Stimulated activated CD8-positive, alpha-beta memory T cell treated with anti-CD3 and anti-CD28 coated beads, Interleukin-2, amount 100 ng/mL, for 1 hour (primary cell): ENCODE measurements at places on chromosomes 1 and 21.

- DNase-seq = no peak
Observed at GRCh38 chr1:116674011-116674531, 6.5 kb upstream of the IGSF3 start.

DNA sequence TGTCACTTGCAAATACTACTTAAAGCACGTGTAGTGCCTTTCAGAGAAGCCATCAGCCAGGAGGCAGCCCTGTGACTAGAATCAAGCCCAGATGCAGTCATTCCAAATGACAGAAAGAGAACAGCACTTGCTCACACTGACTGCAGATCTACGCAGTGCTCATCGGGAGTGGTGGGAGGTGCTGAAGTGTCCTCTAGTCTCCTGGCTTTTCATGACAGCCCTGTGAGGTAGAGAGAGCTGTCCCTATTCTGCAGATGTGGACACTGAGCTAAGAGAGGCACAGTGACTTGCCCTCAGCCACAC, 62.3 kb upstream of the EDN2 start:
- DNase-seq = no peak

DNA sequence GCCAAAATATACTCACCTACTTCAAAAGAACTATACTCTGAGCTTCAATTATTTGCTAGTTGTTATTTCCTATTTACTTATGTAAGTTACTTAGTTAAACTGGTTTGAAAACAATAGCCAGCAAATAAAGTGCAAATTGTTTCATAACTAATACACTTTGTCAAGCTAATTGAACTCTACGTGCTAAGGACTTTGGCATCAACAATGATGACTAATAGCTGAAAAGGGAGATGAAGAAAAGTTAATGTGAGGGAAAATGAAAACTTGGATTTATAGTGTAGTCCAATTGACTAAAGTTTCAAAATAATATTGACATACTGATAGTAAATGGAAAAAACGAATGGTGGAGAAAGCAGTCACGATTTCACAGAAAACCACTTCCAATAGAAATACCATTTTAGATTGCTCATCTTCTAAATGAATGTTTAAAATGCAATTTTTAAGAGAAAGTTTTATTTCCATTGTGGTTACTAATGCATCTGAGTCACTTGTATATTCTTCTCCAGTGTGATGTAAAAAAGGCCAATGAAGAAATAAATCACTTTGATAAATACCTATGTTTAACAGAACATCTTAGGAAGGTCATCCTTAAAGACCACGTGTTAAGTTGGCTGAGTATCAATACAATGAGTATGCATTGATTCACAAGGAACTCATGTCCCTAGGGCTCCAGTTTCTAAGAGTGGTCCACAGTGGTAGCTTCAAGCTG, 455.2 kb downstream of the LTN1 start:
- DNase-seq = no peak

GRCh38 chr1:36161641-36162531, 5.9 kb downstream of the MAP7D1 start:
- no peak for DNase-seq

DNA sequence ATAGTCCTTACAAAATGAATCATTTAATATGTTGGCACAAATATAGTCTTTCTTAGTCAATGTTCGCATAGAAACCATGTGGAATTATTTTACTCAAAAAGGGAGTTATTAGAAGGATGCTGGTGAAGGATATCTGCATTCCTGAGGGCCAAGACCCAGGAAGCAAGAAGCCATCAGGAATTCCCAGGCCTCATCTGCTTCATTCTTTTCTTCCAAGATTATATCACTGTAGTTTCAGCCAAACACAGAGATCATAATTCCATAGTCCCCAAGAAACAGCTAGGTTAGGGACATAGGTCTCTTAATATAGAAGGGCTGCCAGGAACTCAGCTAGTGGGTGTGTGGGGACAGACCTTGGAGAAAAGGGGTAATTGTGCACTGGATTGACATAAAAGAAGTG, 28.6 kb upstream of the DISC1 start:
- DNase-seq = no peak

GRCh38 chr1:67609577-67610341, 75.2 kb upstream of the GADD45A start:
- no peak for DNase-seq

- DNase-seq = no peak
Observed at GRCh38 chr1:231194476-231194842, 32.6 kb downstream of the TRIM67 start.

- no peak for DNase-seq
Observed at GRCh38 chr1:3001471-3002348, 19.6 kb upstream of the ACTRT2 start.

GRCh38 chr1:10594595-10595223, 120.0 kb downstream of the PEX14 start:
- DNase-seq = no peak

DNA sequence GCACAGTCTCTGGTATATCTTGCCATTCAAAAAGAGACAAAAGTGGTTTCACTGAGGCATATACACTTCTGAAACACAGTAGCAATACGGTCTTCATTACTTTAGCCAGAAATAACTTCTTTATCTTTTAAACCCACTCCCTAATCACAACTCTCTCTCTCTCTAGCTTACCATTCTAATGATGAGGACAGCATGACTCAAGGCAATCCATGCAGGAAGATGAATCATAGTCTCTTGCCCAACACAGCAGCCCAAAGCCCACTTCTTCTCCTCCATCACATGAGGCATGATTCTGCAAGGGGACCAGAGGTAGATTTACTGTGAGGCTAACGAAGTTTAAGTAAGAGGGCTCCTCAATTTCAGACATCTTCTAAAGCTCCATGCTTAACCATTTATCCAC, 285.0 kb upstream of the NR5A2 start:
- DNase-seq = no peak

GRCh38 chr21:45396620-45396995, 8.4 kb upstream of the COL18A1 start:
- DNase-seq = no peak

DNA sequence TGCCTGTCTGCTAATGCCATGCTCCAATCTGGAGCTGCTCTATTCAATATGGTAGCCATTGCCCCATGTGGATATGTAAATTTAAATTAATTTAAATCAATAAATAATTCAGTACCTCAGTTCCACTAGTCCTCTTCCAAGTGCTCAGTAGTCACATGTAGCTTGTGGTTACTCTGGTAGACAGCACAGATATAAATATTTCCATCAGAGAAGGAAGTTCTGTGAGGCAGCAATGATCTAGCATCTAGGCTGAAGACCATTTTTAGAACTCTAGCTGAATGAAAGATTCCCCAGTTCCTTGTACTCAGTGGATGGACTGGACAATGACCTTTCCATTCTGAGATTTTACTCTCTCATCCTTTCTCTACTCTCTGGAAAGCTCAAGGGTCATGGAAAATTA, 25.8 kb upstream of the CAPZB start:
- DNase-seq = no peak

DNA sequence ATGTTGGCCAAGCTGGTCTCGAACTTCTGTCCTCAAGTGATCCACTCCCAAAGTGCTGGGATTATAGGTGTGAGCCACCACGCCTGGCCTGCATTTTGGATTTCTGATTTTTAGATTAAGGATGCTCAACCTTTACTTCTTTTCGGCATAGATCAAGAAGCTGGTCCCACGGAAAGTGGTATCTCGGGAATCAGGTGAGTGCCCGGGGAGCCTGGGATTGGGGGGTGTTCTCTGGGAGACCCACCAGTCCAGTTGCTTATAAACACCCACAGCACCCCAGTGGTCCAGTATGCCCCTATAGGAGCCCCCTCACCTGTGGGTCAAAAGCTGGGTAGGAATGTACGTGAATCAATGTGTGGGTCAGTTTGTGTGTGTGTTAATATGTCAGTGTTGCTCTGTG, 3.2 kb downstream of the SH3D21 start:
- DNase-seq = no peak

GRCh38 chr1:36433102-36433501, 17.1 kb downstream of the OSCP1 start:
- DNase-seq = no peak

- DNase-seq = no peak
Observed at GRCh38 chr1:198272492-198272891, 115.7 kb downstream of the NEK7 start.

- DNase-seq = no peak
Observed at GRCh38 chr1:116538544-116538943, 32.3 kb downstream of the CD58 start.

DNA sequence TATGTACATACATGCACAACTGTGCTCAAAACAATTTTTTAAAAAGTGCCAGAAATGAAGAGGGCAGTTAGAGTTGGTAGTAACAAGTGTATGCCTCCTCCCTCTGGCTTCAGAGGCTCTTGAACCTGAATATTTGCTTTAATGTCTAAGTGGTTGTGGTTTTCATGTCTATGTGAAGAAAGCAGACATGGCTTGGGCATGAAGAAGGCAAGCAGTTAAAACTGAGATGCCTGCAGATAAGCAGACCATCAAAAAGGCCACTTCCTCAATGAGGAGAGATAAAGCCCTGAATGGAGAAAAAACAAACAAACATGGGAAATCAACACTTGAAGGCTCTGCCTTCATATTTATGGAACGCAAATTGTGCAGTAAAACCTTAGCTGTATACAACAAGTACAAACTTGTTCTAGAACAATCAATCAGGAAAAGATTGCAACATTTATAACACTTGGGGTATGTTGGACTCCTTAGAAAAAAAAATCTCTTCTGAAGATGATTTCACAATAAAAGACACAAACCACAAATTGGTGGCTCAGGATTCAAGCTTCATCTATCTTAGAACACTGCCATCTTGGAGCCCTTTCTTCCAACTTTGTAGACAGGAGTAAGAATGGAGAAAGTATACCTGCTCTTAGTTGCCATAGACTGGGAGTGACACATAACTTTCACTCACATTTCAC, 52.7 kb upstream of the PLA2G4A start:
- DNase-seq = no peak

GRCh38 chr1:183588827-183589226, 1.4 kb downstream of the NCF2 start:
- DNase-seq = no peak

- no peak for DNase-seq
Observed at GRCh38 chr1:77031106-77031662, 163.9 kb downstream of the ST6GALNAC5 start.

GRCh38 chr1:201405484-201405831, 6.3 kb upstream of the LAD1 start:
- no peak for DNase-seq

DNA sequence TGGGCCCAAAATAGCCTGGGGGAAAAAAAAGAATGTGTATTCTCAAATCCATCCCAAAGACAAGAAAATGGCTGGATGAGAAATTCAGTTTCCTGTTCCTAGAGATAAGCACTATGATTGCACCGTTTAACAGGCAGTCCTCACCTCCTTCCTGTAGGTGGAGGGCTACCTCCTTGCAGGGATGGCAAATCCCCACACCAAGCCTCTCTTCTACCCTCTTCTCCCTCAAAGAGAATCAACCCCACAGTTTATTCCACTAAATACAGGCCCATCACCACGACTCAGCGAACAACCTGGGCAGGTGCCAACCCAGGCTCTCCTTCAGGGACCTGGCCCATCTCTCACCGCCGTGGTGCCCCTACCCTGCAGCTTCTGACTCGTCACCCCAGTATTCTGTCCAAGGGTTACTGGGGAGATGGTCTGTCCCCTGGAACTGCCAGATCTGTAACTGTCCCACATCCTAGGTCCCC, 3.4 kb upstream of the CHD5 start:
- DNase-seq = no peak

DNA sequence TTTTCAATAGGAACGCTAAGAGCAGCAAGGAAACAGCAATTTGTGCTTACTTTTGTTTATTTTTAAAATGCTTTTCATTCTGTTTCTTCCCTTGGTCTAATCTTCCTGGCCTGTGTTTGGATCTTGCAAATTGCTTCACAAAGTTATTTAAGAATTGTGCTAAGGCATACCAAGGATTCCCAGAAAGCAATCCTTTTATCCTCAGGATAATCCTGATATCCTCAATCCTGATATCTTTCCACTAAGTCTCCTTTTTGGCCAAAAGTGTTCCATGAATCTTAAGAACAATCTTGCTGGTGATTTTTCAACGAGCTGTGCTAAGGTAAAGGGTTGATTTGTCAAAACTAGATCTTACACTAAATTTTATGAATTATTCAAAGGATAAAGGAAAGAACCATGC, 1577.9 kb downstream of the PLA2G4A start:
- DNase-seq = no peak

- no peak for DNase-seq
Observed at GRCh38 chr1:225693085-225693696, 40.3 kb upstream of the ENAH start.

DNA sequence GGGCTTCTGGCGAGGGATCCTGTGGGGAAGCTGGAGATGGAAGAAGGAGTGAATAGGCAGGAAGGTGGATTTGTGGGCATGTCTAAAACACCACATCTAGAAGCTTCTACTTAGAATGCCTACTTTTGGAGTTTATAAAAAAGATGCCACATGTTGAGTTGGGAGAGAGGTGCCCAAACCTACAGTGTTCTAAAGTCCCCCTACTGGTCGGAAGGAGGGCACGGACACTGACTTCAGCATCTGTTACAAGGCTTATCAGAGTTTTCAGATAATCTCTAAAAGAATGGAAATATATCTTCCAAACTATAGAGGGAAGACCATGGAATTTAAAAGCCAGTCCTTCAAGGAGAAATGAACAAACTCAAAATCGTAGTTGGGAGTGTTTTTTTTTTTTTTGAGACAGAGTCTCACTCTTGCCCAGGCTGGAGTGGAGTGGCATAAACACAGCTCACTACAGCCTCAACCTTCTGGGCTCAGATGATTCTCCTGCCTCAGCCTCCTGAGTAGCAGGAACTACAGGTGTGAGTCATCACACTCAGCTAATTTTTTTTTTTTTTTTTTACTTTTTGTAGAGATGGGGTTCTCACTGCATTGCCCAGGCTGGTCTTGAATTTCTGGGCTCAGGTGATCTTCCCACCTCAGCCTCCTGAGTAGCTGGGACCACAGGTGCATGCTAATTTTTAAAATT, 14.8 kb downstream of the IBA57 start:
- no peak for DNase-seq

- DNase-seq = no peak
Observed at GRCh38 chr21:27390384-27390783, 423.5 kb upstream of the ADAMTS5 start.

GRCh38 chr21:34766862-34767261, 98.1 kb downstream of the CLIC6 start:
- DNase-seq = no peak

- DNase-seq = no peak
Observed at GRCh38 chr1:196259316-196259715, 348.9 kb downstream of the KCNT2 start.

DNA sequence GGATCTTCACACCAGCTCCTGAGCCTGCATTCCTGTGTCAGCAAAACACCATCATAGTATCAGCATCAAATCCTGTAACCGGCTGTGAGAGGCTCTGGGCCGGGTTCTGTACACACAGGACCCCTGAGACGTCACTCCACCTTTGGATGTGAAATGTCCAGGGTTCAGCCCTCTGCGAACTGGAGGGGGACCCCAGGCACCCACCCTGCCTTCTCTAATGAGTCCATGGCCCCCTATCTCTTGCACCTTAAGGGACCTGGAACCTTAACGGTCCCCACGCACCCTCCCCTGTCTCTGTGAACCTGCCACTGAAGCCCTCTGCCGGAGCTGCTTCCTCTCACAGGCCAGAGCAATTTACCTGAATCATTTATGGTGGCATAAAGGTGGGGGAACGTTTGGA, 257.8 kb downstream of the NPHP4 start:
- DNase-seq = no peak

GRCh38 chr1:222791006-222791710, 23.7 kb upstream of the DISP1 start:
- no peak for DNase-seq

GRCh38 chr1:14136152-14136763, 436.3 kb downstream of the PRDM2 start:
- no peak for DNase-seq
